ENCODE measurements at places on chromosomes 4 and X.

- DNase-seq: no peak
These were observed 597.6 kb upstream of the CPEB2 start for GRCh38 chr4:14404730-14405129.

DNA sequence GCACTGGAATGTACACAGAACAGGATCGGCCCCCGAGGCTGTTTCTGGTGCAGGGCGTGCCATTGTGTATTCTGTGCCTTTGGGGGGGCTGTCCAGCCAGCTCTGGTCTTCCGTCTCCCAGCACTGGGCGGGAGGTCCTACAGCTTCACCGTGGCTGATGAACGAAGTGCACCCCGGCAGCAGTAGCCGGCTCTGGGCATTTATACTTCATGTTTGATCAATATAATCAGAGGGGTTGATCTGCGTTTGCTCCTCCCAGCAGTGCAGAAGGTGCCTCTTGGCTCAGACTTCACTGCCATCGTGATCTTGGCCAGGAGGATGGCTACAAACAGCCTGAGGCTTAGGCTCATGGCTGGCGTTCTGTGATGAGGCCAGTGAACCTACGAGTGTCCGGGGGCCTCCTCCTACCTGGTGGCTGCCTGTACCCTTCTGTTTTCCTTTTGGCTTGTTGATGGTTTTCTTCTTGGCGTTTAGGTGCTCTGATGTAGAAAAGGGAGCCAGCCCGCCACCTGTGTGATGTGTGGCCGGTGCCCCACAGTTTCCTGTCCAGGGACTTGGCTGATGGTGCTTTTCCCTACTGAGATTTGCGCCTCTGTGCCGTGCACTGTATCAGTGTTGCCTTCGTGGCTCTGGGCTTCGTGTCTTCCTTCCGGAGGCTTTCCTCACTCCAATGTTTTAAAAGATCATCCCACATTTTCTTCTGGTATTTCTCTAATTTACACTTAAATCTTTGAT lies 31.2 kb upstream of the HGFAC start:
- no peak for DNase-seq

DNA sequence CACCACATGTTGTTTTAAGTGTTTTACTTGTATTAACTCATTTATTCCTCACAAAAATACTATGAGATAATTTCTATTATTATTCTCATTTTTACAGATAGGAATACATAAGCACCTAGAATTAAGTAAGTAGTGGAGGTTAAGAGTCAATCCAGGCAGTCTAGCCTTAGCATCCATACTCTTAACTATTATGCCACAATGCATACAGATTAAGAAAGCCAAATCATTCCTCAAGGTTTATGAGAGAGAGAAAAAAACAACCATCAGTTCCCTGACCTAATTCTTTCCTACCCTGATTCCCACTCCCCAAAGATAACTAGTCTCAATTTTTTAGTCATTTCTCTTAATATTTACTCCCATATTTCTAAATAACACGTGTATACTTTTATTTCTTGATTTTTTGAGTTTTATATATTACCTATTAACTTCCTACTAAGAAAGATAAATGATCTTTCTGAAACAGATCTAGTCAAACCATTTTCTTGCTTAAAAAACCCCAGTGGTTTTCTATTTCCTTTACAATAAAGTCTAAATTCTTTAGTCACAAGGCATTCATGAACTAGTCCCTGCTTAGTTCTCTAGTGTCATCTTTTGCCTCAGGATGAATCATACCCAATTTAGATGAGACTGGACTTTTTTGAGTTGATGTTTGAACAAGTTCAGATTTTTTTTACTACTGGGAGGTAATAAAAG lies 16.0 kb downstream of the UBA6 start:
- DNase-seq: no peak

DNA sequence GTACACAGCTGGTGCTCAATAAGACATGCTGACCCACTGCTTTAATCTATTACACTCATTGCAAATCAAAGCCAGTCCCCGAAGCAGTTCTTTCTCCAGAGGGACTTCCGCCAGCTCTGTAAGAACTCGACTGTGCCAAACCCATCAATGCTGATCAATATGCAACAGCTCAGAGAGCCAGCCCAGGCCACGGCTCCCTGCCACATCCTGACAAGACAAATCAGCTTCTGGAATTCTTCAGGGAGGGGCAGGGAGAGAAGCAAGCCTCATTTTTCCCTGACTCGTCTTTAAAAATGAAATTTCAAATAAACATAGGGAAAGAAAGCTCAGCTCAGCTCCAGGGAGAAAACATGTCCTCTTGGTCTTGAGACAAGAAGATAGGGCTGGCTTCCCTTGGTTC lies 5.3 kb upstream of the ADRA2C start:
- DNase-seq: no peak

- no peak for DNase-seq
These were observed 539.6 kb upstream of the DIPK2B start for GRCh38 chrX:45740291-45740690.

DNA sequence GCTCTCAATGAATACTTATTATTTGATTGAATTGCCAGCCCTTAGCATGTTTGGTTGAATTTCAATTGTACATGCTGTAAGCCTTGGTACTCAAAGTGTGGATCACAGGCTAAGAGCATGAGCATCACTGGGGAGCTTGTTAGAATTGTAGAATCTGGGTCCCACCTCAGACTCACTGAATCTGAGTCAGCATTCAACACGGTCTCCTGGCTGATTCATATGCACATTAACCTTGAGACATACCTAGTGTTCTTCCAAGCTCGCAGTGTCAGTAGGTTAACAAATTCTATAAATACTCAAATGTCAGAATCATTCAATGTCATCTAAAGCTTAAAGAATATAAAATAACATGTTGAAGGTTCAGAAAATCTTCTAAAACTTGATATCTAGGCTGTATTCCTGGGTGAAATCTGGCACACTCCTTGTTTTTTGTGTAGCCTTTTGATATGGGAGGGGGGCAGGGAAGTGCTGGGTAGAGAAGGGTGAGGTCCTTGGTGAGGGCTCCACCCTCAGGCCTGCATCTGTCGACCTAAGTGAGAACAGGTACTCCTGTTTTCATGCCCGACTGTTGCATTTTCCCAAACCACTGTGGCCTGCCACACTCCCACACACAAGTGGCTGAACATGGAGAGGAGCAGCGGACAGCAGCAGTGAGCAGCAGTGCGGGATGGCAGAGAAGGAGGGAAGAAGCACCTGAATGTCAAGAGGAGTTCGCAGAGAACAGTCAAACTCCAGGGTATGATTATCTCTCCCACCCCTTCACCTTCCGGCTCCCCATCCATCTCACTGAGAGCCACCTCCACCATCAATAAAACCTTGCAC lies 529.6 kb upstream of the IGFBP7 start:
- DNase-seq: no peak

DNA sequence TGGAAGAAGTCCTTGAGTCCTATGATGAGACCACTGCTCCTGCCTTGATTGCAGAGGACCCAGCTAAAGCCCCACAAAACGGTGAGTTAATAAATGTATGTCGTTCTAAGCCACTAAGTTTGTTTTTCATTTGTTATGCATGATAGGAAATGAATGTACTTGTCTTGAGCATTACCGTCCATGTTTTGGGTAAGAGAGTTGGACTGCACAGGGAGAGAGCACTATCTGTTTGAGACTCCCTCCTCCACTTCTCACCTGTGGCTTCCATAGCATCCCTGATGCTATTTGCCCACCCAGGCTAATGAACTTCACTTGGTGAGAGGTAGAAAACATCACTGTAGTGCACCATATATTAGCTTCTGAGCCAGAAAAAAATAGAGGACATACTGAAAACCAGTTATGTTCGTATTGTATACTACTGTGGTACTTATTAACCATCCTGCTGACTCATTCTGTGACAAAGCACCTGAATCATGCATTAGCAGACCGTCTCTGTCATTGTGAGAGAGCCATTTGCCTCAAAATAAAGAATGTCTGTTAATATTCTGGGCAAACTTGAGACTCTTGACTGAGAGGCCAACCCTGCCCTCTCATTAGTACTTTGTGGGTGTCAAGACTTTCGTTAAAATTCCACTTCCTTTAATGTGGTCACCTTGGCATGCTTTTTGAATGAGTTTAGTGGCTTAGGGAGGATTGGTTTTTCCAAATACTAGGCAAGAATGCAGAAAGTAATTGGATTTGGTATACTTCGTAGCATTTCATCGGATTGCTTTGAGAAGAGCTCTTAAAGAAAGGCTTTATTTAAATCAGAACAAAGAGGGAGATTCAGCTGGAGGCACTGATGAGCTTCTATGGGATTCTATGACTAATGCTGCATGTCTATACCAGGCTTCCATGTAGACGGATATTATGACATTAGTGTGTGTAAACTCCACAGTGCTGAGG lies 99.3 kb upstream of the GRPR start:
- DNase-seq: no peak

DNA sequence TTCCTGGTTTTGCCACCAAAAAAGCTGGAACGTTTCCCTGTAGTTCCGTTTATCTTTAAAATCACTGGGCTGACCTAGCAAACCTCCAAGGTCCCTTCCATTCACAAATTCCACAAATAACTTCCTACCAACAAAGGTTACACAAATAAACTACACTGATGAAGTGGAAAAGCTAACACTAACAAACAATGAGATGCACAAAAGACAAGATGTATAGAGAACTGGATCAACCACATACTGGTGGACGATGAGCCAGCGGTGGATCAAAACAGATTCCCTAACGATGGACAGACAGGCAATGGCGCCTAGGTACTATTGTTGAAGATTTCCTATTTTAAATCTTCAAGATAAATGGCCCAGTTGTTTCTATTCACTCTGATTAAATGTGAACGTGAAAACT lies 15.5 kb downstream of the AFAP1 start:
- DNase-seq: no peak

DNA sequence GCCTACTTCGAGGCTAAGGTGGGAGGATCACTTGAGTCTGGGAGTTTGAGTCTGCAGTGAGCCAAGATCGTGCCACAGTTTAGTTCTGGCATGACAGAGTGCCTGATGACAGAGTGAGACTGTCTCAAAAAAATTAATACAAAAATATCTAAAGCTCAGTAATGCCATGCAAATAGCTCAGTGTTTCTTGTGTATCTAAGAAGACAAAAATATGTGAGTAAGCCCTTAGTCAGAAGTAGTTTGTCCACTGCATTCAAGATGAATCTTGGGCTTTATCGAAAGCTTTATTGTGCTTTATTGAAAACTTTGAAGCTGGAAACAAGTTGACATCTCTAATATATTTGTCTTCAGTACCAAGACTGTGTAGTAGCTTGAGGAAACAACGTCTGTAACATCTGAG lies 115.9 kb downstream of the GPAT3 start:
- DNase-seq: no peak

GRCh38 chrX:9393571-9393970 lies 71.3 kb upstream of the TBL1X start:
- no peak for DNase-seq

GRCh38 chr4:119027811-119028210 lies 107.8 kb upstream of the MYOZ2 start:
- no peak for DNase-seq

DNA sequence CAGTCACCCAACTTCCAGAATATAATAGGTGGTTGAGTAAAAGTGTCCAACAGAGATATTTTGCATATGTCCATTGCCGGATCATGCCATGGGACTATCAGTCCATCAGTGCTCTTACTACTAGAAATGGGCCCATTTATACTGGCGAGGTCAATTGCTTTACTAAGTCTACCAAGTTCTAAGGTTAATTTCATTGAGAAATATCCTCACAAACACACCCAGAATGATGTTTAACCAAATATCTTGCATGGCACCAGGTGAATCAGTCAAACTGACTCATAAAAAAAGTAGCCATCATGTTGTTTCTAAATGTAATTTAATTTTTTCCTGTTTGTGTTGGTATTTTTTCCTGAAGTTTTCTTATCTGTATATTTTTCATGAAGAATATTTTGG lies 1217.0 kb downstream of the RAPGEF2 start:
- no peak for DNase-seq

DNA sequence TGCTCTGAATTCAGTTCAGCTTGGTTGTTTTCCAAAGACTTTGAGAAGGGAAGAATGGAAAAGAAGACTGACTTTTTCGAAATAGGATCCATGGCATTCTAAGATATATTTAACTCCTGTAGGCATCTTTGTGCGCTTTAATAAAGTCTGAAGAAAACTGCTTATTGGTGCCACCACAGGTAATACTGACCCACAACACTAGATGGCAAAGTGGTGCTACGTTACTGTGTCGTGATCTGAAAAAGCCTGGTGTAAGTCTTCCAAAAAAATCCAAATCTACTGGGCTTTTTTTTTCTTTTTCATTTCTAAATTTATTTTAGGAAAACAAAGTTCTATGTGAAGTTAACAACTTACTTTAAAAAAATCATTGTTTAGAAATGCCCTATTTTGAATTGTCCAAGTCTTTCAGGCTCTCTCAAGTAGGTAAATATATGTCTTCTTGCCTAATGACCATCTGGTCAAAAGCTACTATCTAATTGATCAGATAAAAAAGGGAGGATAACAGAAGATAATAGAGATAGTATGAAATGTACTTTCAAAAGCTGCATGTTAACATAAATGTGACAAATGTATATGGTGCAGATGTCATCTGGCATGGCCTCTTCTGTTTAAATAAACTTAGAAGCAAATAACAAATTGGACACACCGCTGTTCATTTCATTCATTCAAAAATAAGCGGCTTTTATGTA lies 47.0 kb upstream of the MID1IP1 start:
- DNase-seq: peak; percentile 10

DNA sequence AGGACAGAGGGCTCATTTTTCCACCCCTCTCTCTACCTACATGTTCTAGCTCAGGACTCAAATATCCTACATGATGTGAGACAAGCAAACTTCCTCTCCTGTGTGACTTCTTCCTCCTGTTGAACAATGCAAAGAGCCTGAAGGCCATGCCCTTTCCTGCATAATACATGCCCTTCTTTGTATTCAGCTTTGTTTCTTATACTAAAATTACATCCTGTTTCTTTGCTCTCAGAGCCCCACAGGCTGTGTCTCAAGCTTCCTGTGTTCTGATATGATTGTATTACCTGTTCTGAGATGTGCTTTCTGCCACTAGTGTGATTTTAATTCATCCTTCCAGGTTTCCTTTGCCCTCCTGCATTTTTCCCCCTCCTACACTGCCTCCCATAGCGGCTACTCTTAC lies 166.4 kb upstream of the AFF2 start:
- no peak for DNase-seq

- peak; percentile 77 for DNase-seq
These were observed 104.9 kb downstream of the FAM53A start for GRCh38 chr4:1579001-1579900.

Measured in stimulated activated naive CD4-positive, alpha-beta T cell treated with Interleukin-2 at 50 U/mL for 16 hours (primary cell).